ENCODE measurements at places on chromosomes 1 and 21.

- H3K36me3 ChIP-seq: no peaks in the 10 kb centered on the region
- no peak for DNase-seq
- H3K4me1 ChIP-seq: peaks cover 20% of the 10 kb centered on the region
- H3K27ac ChIP-seq: peak overlapping the region; percentile 35
- no peaks in the 10 kb centered on the region for H3K27me3 ChIP-seq
These were observed 21.0 kb downstream of the CNIH4 start for GRCh38 chr1:224377676-224378006.

- H3K27me3 ChIP-seq: no peaks in the 10 kb centered on the region
- no peaks in the 10 kb centered on the region for H3K4me1 ChIP-seq
- no peak overlapping the region for H3K27ac ChIP-seq
These were observed 220.1 kb upstream of the SAMSN1 start for GRCh38 chr21:14766241-14766640.

DNA sequence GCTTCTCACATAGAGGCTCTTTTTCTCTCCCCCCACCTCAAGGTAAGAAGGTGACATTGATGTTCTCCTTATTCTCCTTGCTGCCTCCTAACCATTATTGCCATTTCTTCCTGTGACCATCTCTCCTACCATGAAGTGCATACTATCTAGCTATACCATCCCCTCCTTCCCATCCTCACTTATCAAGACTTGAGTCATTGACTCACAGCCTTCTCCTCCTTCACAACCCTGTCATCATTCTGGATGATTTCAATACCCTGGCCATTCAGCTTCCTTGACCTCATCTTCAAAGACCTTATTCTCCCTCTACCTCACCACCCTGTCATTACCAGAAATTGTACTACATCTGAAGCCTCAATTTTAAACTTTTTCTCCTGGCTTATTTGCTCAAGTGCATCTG is 10.9 kb upstream of the HIPK1 start:
- DNase-seq: no peak
- no peak overlapping the region for H3K4me3 ChIP-seq
- H3K36me3 ChIP-seq: no peaks in the 10 kb centered on the region
- H3K27me3 ChIP-seq: no peaks in the 10 kb centered on the region

DNA sequence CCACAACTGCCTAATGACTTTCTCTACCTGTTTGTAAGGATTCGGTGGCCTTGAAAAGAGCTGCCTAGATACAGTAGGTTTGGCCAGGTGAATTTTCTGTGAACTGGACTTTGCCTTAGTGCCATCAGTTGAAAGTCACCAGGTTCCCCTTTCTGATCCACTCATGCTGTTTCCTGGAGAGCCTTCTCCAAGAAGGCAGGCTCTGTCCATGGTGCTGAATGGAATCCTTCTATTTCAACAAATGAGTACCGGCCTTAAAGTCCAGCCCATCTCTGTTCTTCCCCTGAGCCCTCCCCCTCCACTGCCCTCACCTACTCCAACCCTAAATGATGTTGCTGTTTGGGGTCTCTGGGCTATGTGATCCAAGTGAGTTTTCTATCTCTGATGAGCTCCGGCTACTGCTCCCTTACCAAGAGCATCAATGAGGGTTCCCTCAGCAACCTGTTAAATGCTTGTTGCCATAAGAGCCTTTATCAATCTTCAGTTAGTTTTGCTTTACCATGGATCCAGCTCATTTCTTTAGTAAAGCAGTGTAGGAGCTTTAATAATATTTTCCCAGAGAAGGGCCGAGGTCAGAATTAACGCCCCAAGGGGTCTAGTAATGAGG is 500.4 kb downstream of the PTPRU start:
- H3K27ac ChIP-seq: no peak overlapping the region
- H3K4me1 ChIP-seq: no peaks in the 10 kb centered on the region
- no peak overlapping the region for H3K4me3 ChIP-seq
- DNase-seq: no peak
- H3K36me3 ChIP-seq: no peaks in the 10 kb centered on the region

- H3K4me3 ChIP-seq: no peak overlapping the region
- H3K36me3 ChIP-seq: no peaks in the 10 kb centered on the region
- DNase-seq: no peak
- no peaks in the 10 kb centered on the region for H3K27me3 ChIP-seq
These were observed 37.0 kb upstream of the ATP1A1 start for GRCh38 chr1:116335850-116336624.

GRCh38 chr21:40976198-40977109 is 129.5 kb upstream of the DSCAM start:
- no peak overlapping the region for H3K4me3 ChIP-seq
- no peaks in the 10 kb centered on the region for H3K36me3 ChIP-seq
- H3K27ac ChIP-seq: no peak overlapping the region
- no peaks in the 10 kb centered on the region for H3K4me1 ChIP-seq
- no peak for DNase-seq

DNA sequence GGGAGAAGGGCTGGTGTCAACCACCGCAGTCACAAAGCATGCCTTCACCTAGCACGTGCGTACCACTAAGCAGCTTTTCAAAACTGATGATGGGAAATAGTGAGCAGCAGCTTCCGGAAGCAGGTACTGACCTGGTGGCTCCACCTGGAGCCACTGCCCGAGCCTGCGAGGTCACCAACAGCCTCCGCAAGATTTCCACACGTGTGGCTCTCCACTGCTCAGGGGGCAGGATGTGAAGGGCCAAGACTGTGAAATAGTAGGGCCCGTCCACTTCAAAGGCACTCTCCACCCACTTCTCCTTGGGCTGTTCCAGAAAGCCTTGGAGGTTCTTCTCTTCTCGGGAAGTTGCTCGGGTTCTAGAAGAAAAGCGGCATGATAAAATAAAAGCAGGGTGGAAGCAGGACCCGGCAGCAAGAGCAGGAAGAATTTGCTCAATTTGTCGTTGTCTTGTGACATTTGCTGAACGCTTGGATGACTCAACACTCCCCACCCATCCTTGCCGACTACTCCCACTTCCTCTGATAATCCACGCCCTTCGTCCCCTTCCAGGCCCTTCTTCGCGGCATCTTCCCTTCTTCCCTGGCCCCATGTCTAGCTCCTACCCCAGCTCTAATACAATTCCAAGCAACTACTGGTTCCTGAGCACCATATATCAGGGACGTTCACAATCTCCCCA is 124.9 kb upstream of the IFFO2 start:
- peaks cover 88% of the 10 kb centered on the region for H3K36me3 ChIP-seq
- no peaks in the 10 kb centered on the region for H3K27me3 ChIP-seq
- no peak overlapping the region for H3K27ac ChIP-seq
- DNase-seq: no peak

DNA sequence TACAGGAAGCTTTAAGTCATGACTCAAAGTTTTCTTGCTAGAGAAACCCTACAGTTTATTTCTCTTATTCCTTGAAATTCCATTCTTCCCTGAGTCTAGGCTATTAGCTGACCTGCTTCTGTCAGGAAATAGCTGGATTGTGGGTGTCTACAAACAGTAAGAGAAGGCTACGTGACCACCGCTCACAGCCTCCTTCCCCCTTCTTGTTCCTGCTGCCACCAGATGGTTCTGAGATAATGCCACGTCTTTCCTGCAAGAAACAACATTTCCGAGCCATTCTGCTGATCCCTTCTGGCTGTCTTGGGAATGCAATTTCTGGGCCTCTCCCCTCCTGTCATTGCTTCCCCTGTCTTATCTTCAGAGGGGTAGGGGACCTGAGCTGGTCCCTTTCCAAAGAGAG is 128.9 kb upstream of the SGIP1 start:
- H3K4me1 ChIP-seq: peaks cover 5% of the 10 kb centered on the region
- no peak overlapping the region for H3K4me3 ChIP-seq
- H3K36me3 ChIP-seq: no peaks in the 10 kb centered on the region

- no peak for DNase-seq
- no peak overlapping the region for H3K4me3 ChIP-seq
- no peaks in the 10 kb centered on the region for H3K4me1 ChIP-seq
- H3K27me3 ChIP-seq: no peaks in the 10 kb centered on the region
- no peak overlapping the region for H3K27ac ChIP-seq
These were observed 236.6 kb downstream of the NPHP4 start for GRCh38 chr1:5755552-5756125.

DNA sequence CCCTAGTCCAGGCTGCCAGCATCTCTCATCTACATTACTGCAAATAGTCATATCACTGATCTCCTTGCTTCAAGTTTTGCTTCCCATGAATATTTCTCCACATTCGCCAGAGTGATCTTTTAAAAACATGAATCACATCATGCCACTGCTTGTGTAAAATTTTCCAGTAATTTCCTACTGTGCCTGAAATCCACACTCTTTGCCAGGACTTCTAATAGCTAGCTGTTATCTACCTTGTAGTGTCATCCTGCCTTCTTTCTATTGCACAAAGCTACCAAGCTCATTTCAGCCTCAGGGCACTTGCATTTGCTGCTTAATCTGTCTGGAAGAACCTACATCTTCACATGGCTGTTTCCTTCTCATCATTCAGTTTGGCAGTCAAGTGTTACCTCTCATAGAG is 33.9 kb upstream of the ZNF362 start:
- H3K4me1 ChIP-seq: no peaks in the 10 kb centered on the region
- H3K36me3 ChIP-seq: no peaks in the 10 kb centered on the region
- no peak for DNase-seq
- H3K4me3 ChIP-seq: no peak overlapping the region

DNA sequence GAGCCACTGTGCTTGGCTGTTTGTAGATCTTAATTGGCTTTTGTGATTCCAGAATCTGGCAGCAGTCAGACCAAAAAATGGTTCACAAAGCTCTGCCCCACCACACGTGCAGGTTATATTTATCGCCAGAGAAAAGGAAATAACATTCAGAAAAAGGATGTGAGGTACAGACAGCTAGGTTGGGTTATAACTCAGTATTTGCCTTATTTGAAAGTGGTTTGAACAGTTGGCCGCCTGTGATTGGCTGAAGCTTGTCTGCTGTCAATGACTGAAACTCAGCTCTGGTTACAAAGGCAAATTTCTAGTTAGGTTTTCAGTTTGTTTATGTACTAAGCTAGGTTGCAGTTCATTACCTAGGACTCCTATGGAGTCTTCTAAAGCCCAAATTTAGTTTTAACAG is 9.6 kb downstream of the SH3BGR start:
- peaks cover 8% of the 10 kb centered on the region for H3K36me3 ChIP-seq
- H3K4me1 ChIP-seq: peaks cover 11% of the 10 kb centered on the region
- H3K4me3 ChIP-seq: no peak overlapping the region
- H3K27ac ChIP-seq: no peak overlapping the region
- no peaks in the 10 kb centered on the region for H3K27me3 ChIP-seq

GRCh38 chr1:84301785-84302385 is 377 bp downstream of the SAMD13 start:
- H3K36me3 ChIP-seq: no peaks in the 10 kb centered on the region
- H3K4me3 ChIP-seq: peak overlapping the region; percentile 70
- DNase-seq: no peak
- peak overlapping the region; percentile 45 for H3K27ac ChIP-seq
- H3K27me3 ChIP-seq: no peaks in the 10 kb centered on the region

GRCh38 chr21:32172106-32172505 is 106.7 kb downstream of the MIS18A start:
- H3K4me3 ChIP-seq: no peak overlapping the region
- no peaks in the 10 kb centered on the region for H3K36me3 ChIP-seq
- H3K4me1 ChIP-seq: no peaks in the 10 kb centered on the region
- no peak overlapping the region for H3K27ac ChIP-seq

GRCh38 chr1:167066333-167067122 is 23.6 kb downstream of the GPA33 start:
- H3K27me3 ChIP-seq: no peaks in the 10 kb centered on the region
- H3K36me3 ChIP-seq: no peaks in the 10 kb centered on the region
- no peak overlapping the region for H3K27ac ChIP-seq
- peak overlapping the region; percentile 55 for H3K4me3 ChIP-seq

DNA sequence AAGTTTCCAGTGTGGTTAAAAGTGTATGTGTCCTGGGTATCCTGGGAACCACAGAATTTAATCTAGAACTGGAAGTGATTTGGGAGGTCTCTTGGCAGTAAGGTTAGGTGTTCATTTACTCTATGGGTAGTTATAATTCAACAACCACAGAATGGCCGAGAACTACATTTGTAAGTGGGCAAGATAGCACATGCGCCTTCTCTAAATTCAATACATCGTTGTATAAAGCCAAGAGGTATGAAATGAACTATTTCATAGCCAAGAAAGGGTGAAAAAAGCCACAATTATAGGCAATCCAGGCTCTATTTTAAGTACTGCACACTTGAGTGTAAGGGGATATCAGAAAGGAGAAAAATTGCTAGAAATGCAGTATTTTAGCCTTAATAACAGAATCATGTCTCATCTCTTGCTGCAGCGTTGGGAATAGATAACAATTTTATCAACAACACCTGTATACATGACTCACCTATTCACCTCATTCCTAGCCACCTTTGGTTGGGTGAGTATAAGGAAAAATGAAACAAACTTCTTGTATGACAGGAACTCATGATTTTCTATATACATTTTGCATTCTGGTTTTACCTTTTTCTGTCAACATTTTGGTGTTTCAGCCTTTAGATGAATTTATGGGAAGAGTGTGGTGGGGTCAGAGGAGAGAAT is 4.5 kb downstream of the SDCCAG8 start:
- no peak overlapping the region for H3K27ac ChIP-seq
- no peak overlapping the region for H3K4me3 ChIP-seq
- no peaks in the 10 kb centered on the region for H3K27me3 ChIP-seq
- H3K36me3 ChIP-seq: no peaks in the 10 kb centered on the region

- H3K36me3 ChIP-seq: no peaks in the 10 kb centered on the region
- no peaks in the 10 kb centered on the region for H3K27me3 ChIP-seq
- DNase-seq: no peak
- peaks cover 33% of the 10 kb centered on the region for H3K4me1 ChIP-seq
These were observed 53.2 kb downstream of the LAMC2 start for GRCh38 chr1:183239220-183239742.

DNA sequence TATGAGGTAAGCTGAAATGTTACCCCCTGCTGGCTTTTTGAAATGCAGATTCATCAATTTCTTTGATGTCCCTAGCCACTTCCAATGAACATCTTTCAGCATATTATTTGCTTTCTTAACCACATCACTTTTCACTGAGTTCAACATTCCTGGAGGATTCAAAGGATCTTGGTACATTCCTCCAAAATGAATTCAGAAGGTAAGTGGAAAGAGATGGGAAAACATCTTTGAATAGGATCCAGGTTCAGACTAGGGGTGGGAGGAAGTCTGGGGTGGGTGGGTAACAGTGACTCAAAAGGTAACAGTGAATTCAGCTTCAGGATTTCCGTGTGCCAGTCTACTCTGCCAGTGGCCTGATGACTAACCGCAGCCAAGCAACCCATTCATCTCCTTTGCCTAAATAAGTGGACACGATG is 180.7 kb downstream of the ZC3H11B start:
- H3K27ac ChIP-seq: no peak overlapping the region
- H3K27me3 ChIP-seq: no peaks in the 10 kb centered on the region
- H3K4me3 ChIP-seq: no peak overlapping the region
- H3K4me1 ChIP-seq: no peaks in the 10 kb centered on the region
- no peak for DNase-seq

GRCh38 chr21:28148400-28149064 is 844.1 kb downstream of the LTN1 start:
- H3K36me3 ChIP-seq: no peaks in the 10 kb centered on the region
- no peaks in the 10 kb centered on the region for H3K27me3 ChIP-seq
- H3K27ac ChIP-seq: no peak overlapping the region
- H3K4me1 ChIP-seq: peaks cover 4% of the 10 kb centered on the region
- no peak for DNase-seq
